ENCODE measurements at places on chromosomes 7 and 10.

- DNase-seq: no peak
Observed at GRCh38 chr10:99315853-99316252, 13.3 kb upstream of the CNNM1 start.

DNA sequence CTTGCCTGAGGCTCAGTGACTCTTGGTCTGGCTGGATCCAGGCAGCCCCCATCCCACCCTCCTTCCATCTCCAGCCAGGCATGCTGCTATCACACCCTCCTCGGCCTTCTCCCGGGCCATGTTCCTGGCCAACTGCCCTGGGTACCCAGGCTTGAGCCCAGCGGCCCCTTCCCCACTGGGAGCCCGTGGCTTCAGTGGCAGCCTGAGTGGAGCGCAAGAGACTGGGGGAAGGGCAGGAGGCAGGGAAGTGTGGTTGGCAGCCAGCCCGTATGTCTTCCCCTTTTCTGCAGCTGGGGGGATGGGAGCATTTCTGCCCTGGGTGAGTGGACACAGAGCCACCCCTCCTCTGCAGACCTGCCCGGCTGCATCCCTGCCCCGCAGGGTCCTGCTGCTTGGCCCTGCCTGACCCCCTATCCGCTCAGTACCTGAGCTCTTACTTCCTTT lies 148.5 kb downstream of the ARHGAP22 start:
- DNase-seq: no peak

GRCh38 chr10:15813415-15813814 lies 46.9 kb downstream of the MINDY3 start:
- DNase-seq: no peak

- peak; percentile 57 for DNase-seq
Observed at GRCh38 chr10:66167816-66168215, 758.0 kb upstream of the LRRTM3 start.

- DNase-seq: no peak
Observed at GRCh38 chr7:132207211-132207610, 369.1 kb downstream of the PLXNA4 start.
